ENCODE measurements at places on chromosomes 11 and 22. TPM values are rescaled to one million over a fixed set of nuclear protein-coding genes. Genes with fewer than 3 reads are reported as not detected.
A peak's percentile ranks its signal among the peaks of the same experiment; 100 is the strongest.

ZP1 gene
- total RNA-seq: not detected

MAJIN gene
- 0.48 TPM for total RNA-seq

MMP27 gene
- total RNA-seq: not detected

CECR2 gene
- 0.08 TPM for total RNA-seq

DPP3 gene
- 15.8 TPM for total RNA-seq

SCN3B gene
- total RNA-seq: not detected

- H3K36me3 ChIP-seq: no peaks in the 10 kb centered on the region
- DNase-seq: no peak
- no peaks in the 10 kb centered on the region for H3K27me3 ChIP-seq
- no peak overlapping the region for H3K27ac ChIP-seq
- no peaks in the 10 kb centered on the region for H3K4me1 ChIP-seq
These were observed 47.5 kb upstream of the JAM3 start for GRCh38 chr11:134021326-134021725.

DNA sequence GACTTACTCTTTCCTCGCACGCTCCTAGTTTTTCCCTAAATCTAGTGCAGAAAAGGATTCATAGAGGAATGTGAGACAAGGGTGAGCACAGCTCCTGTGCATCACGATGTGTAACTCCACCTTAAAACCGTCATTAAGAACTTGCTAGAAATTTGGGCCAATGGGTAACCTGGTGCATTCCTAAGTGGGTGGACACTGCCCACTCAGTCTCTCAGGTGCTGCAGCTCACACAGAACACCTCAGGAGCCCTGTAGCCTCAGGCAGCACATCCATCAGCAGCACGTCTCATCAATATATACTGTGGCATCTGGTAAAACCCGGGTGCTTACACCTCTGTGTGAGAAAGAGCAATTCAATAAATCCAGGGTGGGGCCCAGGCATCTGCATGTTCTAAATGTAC, 12.4 kb downstream of the POU2AF3 start:
- no peaks in the 10 kb centered on the region for H3K36me3 ChIP-seq
- no peak overlapping the region for H3K27ac ChIP-seq
- H3K4me1 ChIP-seq: no peaks in the 10 kb centered on the region
- no peak for DNase-seq

GRCh38 chr11:86589204-86589603, 83.2 kb downstream of the ME3 start:
- H3K27ac ChIP-seq: no peak overlapping the region
- no peak overlapping the region for H3K4me3 ChIP-seq
- H3K4me1 ChIP-seq: peaks cover 7% of the 10 kb centered on the region
- H3K36me3 ChIP-seq: no peaks in the 10 kb centered on the region
- H3K27me3 ChIP-seq: no peaks in the 10 kb centered on the region

DNA sequence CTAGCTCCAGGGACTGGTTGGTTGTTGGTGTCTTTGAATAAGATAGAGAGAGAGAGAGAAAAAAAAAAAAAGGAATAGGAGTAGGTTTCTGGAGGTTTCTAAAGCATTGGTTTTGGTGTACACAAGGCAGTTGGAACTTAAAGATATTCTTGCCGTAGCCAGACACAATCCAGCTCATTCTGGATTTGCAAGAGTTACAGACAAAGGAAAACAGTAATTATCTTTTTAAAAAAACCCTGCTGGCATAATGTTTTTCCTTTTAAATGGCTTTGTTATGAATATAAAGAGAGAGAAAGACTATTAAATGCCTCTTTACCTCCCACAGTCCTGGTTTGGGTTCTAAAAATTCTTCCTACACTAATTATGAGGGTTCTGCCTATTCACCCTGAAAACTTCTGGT, 120.4 kb upstream of the RAG2 start:
- no peaks in the 10 kb centered on the region for H3K27me3 ChIP-seq
- no peaks in the 10 kb centered on the region for H3K4me1 ChIP-seq
- H3K4me3 ChIP-seq: no peak overlapping the region
- H3K36me3 ChIP-seq: no peaks in the 10 kb centered on the region
- H3K27ac ChIP-seq: no peak overlapping the region

DNA sequence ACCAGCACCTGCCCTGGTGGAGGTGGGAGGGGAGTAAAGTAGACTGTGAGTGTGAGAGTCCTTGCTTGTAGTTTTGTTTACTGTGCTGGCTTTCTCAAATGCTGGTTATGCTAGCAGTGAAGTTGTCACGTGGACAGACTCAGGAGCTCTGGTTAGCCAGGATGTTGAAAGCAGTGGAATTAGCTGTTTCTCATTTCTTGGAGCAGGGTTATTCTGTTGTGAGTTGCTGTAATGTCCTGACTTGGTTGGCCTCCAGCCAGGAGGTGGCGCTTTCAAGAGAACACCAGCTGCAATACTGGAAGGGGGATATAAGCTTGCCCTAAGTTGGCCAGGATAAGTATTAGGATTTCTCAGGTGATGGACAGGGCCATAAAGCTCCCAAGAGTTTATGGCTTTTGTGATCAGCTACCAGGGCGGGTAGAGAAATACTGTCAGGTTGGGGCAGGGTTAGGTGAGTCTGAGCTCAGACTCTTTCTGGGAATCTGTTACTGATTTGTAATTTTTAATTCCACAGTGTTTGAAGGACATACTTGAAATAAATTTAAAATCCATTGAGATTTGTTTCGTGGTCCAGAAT, 13.7 kb downstream of the CYP2D6 start:
- no peak overlapping the region for H3K27ac ChIP-seq
- H3K36me3 ChIP-seq: no peaks in the 10 kb centered on the region
- no peaks in the 10 kb centered on the region for H3K27me3 ChIP-seq
- peaks cover 18% of the 10 kb centered on the region for H3K4me1 ChIP-seq
- DNase-seq: no peak

DNA sequence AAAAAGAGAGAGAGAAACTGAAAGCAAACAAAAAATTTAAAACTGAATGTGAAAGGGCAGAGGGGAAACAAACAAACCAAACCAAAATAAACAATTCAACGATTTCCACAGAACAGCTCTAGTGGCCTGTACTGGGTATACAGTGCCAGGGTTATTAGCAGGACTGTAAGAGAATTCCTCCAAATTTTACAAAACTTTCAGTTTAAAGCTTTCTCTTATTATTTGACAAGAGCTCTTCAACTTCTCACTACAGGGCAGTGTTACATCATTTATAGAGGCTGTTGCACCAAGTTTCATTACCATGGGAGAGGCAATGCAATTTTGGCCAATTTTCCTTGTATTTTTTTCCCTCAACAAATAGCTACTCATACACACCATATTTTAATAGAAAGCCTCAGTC, 44.3 kb upstream of the CLPB start:
- no peaks in the 10 kb centered on the region for H3K4me1 ChIP-seq
- DNase-seq: no peak
- no peaks in the 10 kb centered on the region for H3K27me3 ChIP-seq
- H3K36me3 ChIP-seq: no peaks in the 10 kb centered on the region
- H3K4me3 ChIP-seq: no peak overlapping the region
- no peak overlapping the region for H3K27ac ChIP-seq

GRCh38 chr22:29803190-29803589, 34.9 kb downstream of the ASCC2 start:
- H3K27ac ChIP-seq: no peak overlapping the region
- H3K4me1 ChIP-seq: no peaks in the 10 kb centered on the region
- H3K36me3 ChIP-seq: peaks cover 55% of the 10 kb centered on the region
- no peak for DNase-seq

GRCh38 chr11:116830184-116830912, 641 bp downstream of the APOC3 start:
- H3K4me1 ChIP-seq: no peaks in the 10 kb centered on the region
- no peak overlapping the region for H3K4me3 ChIP-seq
- no peaks in the 10 kb centered on the region for H3K27me3 ChIP-seq
- DNase-seq: no peak

DNA sequence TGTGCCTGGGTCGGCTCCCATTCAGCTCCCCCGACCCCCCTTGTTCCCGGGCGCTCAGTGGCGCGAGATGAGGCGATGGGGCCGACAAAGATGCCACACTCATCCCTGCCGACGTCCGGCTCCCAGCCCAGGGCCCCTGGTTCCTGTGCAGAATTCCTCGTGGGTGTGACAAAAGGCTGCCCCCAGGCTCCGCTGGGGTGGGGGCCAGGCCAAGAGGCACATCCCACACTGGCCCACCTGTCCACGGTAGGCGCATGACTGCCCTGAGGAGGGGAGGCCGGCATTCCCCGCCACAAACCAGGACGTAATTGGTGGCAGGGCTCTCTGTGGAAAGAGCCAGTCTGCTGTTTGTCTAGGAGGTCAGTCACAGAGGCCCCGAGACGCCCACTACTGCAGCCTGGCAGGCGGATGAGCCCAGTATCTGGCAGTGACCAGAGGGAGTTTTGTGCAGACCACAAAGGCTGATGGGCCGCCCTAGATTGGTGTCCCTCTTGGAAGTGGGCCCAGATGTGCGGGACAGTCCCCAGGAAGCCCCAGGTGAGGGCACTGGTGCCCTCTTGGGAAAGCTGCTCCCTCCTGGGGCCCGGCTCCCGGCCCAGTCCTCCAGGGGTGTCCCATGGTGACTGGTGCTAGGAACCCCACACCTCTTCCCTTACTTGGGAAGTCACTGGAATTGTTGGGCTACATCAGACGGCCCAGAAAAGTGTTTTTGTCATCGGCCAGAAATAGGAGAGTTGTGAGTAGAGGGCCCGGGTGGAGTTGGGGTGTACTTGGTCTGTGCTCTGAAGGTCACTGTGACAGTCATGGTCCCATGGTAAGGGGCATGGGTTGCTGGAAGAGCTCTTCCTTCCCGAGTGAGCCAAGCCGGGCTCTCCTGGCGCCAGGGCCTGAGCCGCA, 5.8 kb downstream of the CCND1 start:
- H3K27me3 ChIP-seq: no peaks in the 10 kb centered on the region
- no peak for DNase-seq
- no peaks in the 10 kb centered on the region for H3K36me3 ChIP-seq
- no peak overlapping the region for H3K27ac ChIP-seq
- H3K4me1 ChIP-seq: peaks cover 3% of the 10 kb centered on the region
- H3K4me3 ChIP-seq: no peak overlapping the region

GRCh38 chr11:1438261-1438966, 48.2 kb downstream of the MOB2 start:
- H3K27ac ChIP-seq: no peak overlapping the region
- no peaks in the 10 kb centered on the region for H3K36me3 ChIP-seq
- H3K4me3 ChIP-seq: no peak overlapping the region
- no peaks in the 10 kb centered on the region for H3K4me1 ChIP-seq
- H3K27me3 ChIP-seq: no peaks in the 10 kb centered on the region

DNA sequence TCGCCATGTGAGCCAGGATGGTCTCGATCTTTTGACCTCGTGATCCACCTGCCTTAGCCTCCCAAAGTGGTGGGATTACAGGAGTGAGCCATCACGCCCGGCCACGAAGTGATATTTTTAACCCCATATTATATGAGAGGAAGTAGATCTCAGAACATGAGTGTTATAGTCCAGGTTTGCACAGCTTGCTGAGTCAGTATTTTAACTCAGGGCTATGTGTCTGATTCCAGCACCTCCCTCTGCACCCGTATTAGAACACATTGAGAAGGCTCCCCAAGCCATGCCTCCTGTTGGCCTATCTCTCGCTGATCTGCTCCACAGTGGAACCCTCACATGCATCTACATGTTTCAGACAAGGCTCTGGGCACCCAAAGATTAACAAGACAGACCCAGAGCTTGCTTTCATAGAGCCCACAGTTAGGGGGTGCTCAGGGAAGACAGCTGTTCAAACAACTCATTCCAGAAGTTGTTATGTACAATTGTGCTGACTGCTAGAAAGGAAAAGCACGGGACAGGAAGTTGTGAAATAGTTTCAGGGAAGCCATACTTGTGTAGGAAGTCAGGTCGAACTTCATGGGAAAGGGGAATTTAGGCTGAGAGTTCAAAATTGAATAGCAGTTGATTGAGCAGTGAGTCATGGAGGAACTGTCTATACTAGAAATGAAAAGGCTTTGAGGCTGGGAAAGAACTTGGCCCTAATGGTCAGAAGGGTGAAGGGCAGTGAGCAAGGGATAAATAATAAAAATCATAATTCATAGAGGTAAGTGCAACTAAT, 49.3 kb upstream of the CLPB start:
- no peak overlapping the region for H3K27ac ChIP-seq
- no peak overlapping the region for H3K4me3 ChIP-seq
- H3K27me3 ChIP-seq: no peaks in the 10 kb centered on the region
- H3K4me1 ChIP-seq: no peaks in the 10 kb centered on the region
- DNase-seq: peak; percentile 12

GRCh38 chr11:45655347-45655756, 10.1 kb downstream of the CHST1 start:
- no peak for DNase-seq
- no peaks in the 10 kb centered on the region for H3K27me3 ChIP-seq
- no peak overlapping the region for H3K4me3 ChIP-seq
- no peaks in the 10 kb centered on the region for H3K4me1 ChIP-seq
- H3K27ac ChIP-seq: no peak overlapping the region
- no peaks in the 10 kb centered on the region for H3K36me3 ChIP-seq

GRCh38 chr11:109401545-109401944, 20.4 kb upstream of the C11orf87 start:
- H3K27ac ChIP-seq: no peak overlapping the region
- DNase-seq: no peak
- H3K27me3 ChIP-seq: no peaks in the 10 kb centered on the region
- no peak overlapping the region for H3K4me3 ChIP-seq

- H3K4me3 ChIP-seq: peak overlapping the region; percentile 88
- H3K27me3 ChIP-seq: no peaks in the 10 kb centered on the region
- H3K27ac ChIP-seq: peak overlapping the region; percentile 84
These were observed 382 bp downstream of the C11orf54 start for GRCh38 chr11:93741882-93742226.

- no peak overlapping the region for H3K4me3 ChIP-seq
- DNase-seq: no peak
- no peaks in the 10 kb centered on the region for H3K4me1 ChIP-seq
- H3K36me3 ChIP-seq: no peaks in the 10 kb centered on the region
These were observed 5.3 kb downstream of the ARVCF start for GRCh38 chr22:20011123-20011992.

GRCh38 chr11:75814363-75814676, 690 bp upstream of the UVRAG start:
- H3K4me1 ChIP-seq: peaks cover 26% of the 10 kb centered on the region
- H3K4me3 ChIP-seq: peak overlapping the region; percentile 96
- peak overlapping the region; percentile 83 for H3K27ac ChIP-seq

GRCh38 chr11:1882265-1883238, 9.1 kb downstream of the PRR33 start:
- H3K27ac ChIP-seq: peak overlapping the region; percentile 46
- H3K4me3 ChIP-seq: no peak overlapping the region

- H3K4me3 ChIP-seq: no peak overlapping the region
- no peaks in the 10 kb centered on the region for H3K4me1 ChIP-seq
- no peak for DNase-seq
- H3K27me3 ChIP-seq: no peaks in the 10 kb centered on the region
These were observed 9.8 kb downstream of the APOL5 start for GRCh38 chr22:35727436-35727835.

- H3K4me1 ChIP-seq: no peaks in the 10 kb centered on the region
- H3K4me3 ChIP-seq: no peak overlapping the region
- H3K36me3 ChIP-seq: peaks cover 44% of the 10 kb centered on the region
- H3K27me3 ChIP-seq: no peaks in the 10 kb centered on the region
- H3K27ac ChIP-seq: no peak overlapping the region
These were observed 22.1 kb downstream of the THOC5 start for GRCh38 chr22:29531419-29531818.

DNA sequence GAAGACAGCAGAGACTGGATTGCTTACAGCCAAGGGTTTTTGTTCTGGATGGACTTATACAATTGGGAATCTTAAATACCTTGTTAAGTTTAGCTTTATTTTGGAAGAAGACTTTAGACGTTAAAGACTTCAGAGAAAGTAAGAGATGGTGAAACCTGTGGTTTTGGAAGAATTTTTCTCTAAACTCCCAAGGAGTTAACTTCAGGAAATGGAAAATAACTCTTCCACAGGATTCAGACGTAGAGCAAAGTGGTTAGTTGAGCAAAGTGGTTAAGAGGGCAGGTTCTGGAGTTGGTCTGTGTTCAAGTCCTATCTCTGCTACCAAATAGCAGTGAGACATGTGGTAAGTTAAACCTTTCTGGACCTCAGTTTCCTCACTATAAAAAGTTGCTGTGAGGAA, 12.8 kb downstream of the PITPNB start:
- H3K27ac ChIP-seq: no peak overlapping the region
- no peak overlapping the region for H3K4me3 ChIP-seq
- H3K27me3 ChIP-seq: no peaks in the 10 kb centered on the region
- no peak for DNase-seq
- no peaks in the 10 kb centered on the region for H3K36me3 ChIP-seq

Data from naive thymus-derived CD4-positive, alpha-beta T cell (primary cell).